ENCODE measurements at places on chromosomes 2 and 18.
A peak's percentile ranks its signal among the peaks of the same experiment; 100 is the strongest.

- no peak for DNase-seq
These were observed 43.2 kb upstream of the NOSTRIN start for GRCh38 chr2:168758970-168759820.

GRCh38 chr2:146927080-146927711 is 917.6 kb upstream of the ACVR2A start:
- DNase-seq: no peak

- no peak for DNase-seq
These were observed 91.1 kb upstream of the TMEM200C start for GRCh38 chr18:5986257-5986931.

- DNase-seq: no peak
These were observed 8.0 kb upstream of the COL3A1 start for GRCh38 chr2:188966079-188966571.

DNA sequence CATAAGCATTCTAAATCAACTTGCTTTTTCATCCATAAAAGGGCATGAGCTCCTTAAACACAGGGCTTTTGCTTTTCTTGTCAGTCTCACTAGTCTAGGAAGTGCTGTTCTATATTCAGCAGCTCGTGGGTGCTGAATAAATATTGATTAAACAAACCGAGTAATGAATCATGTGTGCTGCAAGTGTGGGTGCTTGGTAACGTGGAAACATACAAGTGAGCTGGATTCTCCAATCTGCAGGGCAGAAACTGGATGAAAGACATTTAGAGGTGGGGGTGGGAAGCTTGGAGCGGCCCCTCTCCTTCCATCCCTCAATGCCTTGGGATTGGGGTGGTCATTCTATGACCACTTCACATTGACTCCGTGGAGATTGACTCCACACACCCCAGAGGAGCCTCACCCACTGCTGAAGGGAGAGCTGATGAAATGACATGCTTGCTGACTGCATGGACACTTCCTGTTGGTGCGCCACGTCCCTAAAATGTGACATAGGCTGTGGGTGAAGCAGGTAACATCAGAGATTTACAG is 114.6 kb downstream of the DOCK10 start:
- peak; percentile 38 for DNase-seq

GRCh38 chr2:219462349-219462748 is 27.7 kb downstream of the SPEG start:
- DNase-seq: no peak

- DNase-seq: no peak
These were observed 68.7 kb upstream of the TTC27 start for GRCh38 chr2:32559136-32559535.

DNA sequence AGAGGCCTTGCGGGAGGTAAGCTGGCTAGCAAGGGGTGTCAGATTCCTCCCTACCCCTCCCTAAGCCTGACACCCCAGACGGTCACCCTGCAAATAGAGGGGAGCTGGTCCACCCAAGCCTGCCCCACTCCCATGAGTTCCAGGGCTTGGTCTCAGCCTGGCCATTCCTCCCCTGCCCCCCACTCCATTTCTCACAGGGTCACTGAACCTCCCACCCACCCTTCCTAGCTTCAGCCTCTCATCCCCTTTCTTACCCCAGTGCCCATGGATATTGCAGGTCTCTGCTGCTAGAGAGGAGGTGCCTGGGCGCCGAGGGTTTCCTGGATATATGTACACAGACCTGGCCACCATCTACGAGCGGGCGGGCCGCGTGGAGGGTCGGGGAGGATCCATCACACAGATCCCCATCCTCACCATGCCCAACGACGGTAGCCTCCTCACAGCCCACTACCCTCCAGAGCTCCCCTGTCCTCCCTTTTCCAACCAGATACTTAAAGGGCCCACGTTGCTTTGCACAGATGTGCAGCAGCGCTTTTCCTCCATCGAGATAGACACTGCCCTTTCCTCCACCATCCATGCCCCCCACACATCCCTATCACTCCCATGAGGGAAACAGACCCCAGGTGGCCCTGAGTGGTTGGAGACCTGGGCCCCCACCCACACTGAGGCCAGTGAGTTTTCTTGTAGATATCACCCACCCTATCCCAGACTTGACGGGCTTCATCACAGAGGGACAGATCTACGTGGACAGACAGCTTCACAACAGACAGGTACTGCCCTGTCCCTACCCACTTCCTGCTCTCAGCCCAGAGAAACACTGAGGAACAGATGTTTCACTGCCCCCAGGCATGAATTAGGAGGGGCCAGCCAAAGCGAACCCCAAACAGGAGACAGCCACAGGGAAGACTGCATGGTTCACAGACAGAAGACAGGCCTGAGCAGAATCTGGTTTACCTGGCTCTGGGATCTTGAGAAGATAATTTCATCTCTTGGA is 15.2 kb upstream of the ANKRD53 start:
- no peak for DNase-seq

DNA sequence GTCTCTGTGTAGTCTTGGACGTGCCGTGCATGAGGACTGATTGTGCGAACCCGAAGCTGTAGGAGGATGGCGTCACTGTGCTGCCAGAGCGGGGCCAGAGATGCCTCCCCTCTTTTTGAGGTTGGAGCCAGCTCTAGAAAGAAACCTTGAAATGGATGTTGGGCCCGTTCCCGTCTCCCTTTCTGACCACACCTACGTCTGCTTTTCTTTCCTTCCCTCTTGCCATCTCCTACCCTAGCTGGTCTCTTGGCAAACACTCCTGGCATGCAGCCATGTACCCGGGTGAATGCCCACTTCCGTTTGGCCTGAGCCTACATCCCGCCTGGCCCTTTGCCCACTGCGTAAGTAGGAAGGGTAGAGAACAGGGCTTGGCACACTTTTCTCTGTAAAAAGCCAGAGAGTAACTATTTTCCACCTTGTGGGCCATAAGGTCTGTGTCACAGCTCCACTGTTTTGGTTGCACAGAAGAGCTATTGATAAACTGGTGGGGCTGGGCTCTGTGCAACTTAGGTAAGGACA is 37.4 kb downstream of the SH3BP4 start:
- DNase-seq: no peak

DNA sequence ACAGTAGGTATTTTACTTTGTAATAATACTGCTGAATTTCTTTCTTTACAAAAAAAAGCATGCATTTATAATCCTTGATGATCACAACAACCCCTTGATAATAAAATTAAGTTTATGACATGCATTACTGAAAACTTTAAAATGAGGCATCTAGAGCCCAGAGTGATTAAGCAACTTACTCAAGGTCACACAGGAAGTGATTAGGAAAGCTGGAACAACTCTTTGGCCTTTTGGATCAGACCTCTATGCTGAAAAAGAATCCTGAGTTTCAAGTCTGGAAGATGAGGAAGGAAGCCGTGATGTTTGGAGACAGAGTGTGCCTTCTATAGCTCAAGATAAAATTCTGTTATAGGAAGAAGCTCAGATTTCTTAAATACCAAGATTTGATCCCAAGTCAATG is 105.0 kb upstream of the ATP8B1 start:
- DNase-seq: no peak

- DNase-seq: no peak
These were observed 257.7 kb upstream of the AGAP1 start for GRCh38 chr2:235235977-235236767.
